Mesenchymal stem cell (in vitro differentiated cells and primary cell): ENCODE measurements at places on chromosomes 2 and 18.

DNA sequence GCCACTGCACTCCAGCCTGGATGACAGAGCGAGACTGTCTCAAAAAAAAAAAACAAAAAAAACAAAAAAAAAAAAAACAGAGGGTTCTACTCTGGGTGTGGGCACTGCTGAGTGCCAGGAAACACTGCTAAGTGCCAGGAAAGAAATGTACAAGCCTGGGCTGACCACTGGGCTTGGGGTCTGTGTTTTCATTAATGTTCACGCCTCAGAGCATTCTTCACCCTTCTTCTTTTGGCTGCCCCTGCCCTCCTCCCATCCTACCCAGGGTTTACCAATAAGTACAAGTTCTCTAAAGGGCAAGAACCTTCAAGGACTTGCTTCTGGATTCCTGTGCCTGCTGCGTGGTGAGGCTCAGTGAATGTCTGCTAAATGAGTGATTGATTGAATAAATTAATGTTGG lies 49.3 kb upstream of the LRPPRC start:
- DNase-seq, result no peak

DNA sequence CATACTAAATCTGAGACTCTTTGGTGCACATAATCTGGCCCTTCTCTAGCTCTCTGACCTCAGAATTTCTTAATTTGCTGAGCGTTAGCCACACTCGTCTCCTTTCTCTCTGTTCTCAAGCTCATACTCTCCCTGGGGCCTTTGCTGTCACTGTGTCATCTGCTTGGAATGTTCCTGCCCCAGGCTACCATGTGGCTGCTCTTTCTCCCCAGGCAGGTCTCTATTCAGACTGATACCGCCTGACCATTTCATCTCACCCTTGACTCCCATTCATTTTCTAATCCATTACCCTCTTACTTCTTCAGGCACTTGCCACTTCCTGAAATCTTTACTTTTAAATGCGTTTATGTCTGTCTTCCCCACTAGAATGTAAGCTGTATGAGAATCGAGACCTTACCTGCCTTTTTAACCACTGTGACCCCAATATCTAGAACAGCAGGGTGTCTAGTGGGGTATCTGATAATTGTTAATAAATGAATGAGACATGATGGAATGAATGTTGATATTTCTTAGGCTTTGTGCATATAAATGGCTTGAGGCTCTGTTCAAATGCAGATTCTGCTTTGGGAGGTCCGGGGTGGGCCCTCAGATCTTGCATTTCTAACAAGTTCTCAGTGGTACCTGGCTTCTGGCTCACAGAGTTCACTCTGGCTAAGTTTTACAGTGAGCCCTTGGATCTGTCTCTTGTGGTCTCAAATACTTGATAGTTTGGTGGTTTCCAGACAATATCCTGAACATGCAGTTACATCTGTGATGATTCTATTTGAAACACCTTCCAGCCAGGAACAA lies 89.9 kb upstream of the EPC2 start:
- DNase-seq, result peak; percentile 61

DNA sequence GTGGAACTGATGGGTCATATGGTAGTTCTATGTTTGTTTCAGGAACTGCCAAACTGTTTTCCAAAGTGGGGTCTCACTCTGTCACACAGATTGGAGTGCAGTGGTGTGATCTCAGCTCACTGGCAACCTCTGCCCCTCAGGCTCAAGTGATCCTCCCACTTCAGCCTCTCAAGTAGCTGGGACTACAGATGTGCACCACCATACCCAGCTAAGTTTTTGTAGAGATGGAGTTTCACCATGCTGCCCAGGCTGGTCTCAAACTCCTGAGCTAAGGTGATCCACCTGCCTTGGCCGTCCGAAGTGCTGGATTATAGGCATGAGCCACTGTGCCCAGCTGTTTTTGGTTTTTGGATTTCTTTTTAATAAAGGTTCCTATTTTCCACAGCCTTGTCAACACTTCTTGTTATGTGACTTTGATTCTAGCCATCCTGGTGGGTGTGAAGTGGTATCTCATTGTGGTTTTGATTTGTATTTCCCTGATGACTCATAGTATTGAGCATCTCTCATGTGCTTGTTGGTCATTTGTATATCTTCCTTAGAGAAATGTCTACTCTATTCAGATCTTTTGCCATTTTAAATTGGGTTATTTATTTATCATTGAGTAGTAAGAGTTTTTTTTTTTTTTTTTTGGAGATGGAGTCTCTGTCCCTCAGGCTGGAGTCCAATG lies 22.8 kb downstream of the NPC1 start:
- peak; percentile 80 for DNase-seq

GRCh38 chr2:66426244-66427111 lies 8.4 kb upstream of the MEIS1 start:
- no peak for DNase-seq

- no peak for DNase-seq
Observed at GRCh38 chr2:61379521-61379920, 91.4 kb downstream of the USP34 start.

GRCh38 chr18:29855637-29856036 lies 1186.9 kb downstream of the DSC3 start:
- DNase-seq, result no peak

- DNase-seq, result no peak
Observed at GRCh38 chr2:37615804-37616676, 55.4 kb downstream of the CDC42EP3 start.
